ENCODE measurements at places on chromosomes 13 and 19.

GRCh38 chr13:46374710-46375109 is 12.3 kb downstream of the RUBCNL start:
- no peak for DNase-seq

GRCh38 chr13:19157461-19157860 is 24.2 kb downstream of the TUBA3C start:
- DNase-seq, result no peak

- DNase-seq, result no peak
These were observed 29.1 kb downstream of the DOT1L start for GRCh38 chr19:2192862-2193261.

DNA sequence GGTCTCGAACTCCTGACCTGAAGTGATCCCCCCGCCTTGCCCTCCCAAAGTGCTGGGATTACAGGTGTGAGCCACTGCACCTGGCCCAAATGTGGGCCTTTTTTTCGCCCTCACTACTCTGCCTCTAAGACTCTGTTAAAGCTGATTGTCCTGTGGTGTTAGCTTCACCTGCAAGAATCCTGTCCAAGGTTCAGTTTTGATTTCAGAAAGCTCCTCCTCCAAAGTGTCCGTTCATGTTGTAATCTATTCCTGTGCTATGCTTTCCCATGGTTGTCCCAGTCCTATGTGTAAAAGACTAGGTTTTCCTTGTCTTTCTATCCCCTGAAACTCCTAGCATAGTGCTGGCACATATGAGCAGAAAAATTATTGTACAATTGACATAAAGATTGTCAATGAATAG is 440.9 kb downstream of the KLF5 start:
- DNase-seq, result no peak

- peak; percentile 49 for DNase-seq
These were observed 4.2 kb downstream of the ZNF506 start for GRCh38 chr19:19817357-19817756.

Data from activated T-cell treated with anti-CD3 and anti-CD28 coated beads, Interleukin-2, amount 50 U/mL, for 24 hours (primary cell).